ENCODE measurements at places on chromosomes 5 and 9. TPM values are rescaled to one million over a fixed set of nuclear protein-coding genes. Genes with fewer than 3 reads are reported as not detected.
A peak's percentile ranks its signal among the peaks of the same experiment; 100 is the strongest.

DNA sequence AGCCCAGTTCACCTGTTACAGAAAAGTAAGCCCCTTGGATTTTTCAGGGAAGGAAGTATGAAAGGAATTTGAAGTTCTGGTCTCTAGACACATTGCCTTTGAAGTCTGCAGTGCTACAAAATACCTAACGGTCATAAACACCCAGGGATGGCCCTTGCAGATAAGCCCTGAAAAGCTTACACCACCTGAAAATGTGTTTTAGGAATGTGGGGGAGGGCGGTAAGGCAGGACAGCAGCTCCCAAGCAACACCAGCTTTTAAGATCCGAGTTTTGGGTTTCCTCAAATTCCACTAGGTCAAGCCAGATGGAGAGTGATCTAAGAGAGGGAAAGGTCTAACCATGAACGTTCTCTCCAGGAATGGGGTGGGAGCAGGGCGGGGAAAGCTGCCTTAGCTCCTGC, 114.1 kb upstream of the PANK3 start:
- H3K36me3 ChIP-seq = peaks cover 20% of the 10 kb centered on the region
- H3K27me3 ChIP-seq = no peaks in the 10 kb centered on the region
- H3K4me1 ChIP-seq = peaks cover 9% of the 10 kb centered on the region
- H3K27ac ChIP-seq = no peak overlapping the region

The SYK gene
- total RNA-seq = 3.4 TPM

The SPATA31C1 gene
- total RNA-seq = not detected

- H3K27ac ChIP-seq = no peak overlapping the region
- no peaks in the 10 kb centered on the region for H3K36me3 ChIP-seq
- no peaks in the 10 kb centered on the region for H3K27me3 ChIP-seq
- no peak overlapping the region for H3K4me3 ChIP-seq
- no peak for DNase-seq
- no peaks in the 10 kb centered on the region for H3K4me1 ChIP-seq
These were observed 303.2 kb downstream of the ZSWIM6 start for GRCh38 chr5:61635271-61635670.

DNA sequence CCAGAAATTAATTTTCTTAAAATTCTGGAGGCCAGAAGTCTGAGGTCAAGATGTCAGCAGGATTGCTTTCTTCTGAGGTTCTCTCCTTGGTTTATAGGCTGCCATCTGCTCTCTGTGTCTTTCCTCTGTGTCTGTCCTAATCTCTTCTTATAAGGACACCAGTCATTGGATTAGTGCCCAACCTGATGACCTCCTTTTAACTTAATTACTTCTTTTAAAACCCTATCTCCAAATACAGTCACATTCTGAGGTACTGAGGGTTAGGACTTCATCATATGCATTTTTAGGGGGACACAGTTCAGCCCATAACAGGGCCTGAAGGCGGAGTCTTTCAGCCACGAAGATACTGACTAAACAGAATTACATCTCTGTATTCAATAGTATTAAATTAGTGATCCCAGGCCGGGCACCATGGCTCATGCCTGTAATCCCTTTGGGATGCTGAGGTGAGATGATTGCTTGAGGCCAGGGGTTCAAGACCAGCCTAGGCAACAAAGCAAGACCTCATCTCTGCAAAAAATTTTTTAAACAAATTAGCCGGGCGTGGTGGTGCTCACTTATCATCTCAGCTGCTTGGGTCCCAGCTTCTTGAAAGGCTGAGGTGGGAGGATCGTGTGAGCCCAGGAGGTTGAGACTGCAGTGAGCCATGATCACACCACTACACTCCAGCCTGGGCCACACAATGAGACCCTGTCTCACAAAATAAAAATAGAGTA, 5.9 kb upstream of the RPS6 start:
- no peaks in the 10 kb centered on the region for H3K36me3 ChIP-seq
- H3K4me1 ChIP-seq = no peaks in the 10 kb centered on the region
- no peaks in the 10 kb centered on the region for H3K27me3 ChIP-seq
- DNase-seq = no peak
- H3K4me3 ChIP-seq = no peak overlapping the region

The KIF20A gene
- 0.12 TPM for total RNA-seq

The LCN12 gene
- 10.8 TPM for total RNA-seq

The LHX6 gene
- total RNA-seq = 3.2 TPM

GRCh38 chr5:150649108-150650020, 8.9 kb downstream of the SYNPO start:
- H3K4me1 ChIP-seq = no peaks in the 10 kb centered on the region
- H3K4me3 ChIP-seq = no peak overlapping the region
- DNase-seq = peak; percentile 82
- H3K36me3 ChIP-seq = peaks cover 59% of the 10 kb centered on the region

DNA sequence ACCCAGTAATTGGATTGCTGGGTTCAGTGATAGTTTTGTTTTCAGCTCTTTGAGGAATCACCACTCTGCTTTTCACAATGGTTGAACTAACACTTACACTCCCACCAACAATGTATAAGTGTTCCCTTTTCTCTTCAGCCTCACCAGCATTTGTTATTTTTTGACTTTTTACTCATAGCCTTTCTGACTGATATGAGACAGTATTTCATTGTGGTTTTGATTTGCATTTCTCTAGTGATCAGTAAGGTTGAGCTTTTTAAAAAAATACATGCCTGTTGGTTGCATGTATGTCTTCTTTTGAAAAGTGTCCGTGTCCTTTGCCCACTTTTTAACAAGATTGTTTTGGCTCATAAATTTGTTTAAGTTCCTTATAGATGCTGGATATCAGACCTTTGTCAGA, 185.7 kb upstream of the CCNH start:
- H3K27me3 ChIP-seq = no peaks in the 10 kb centered on the region
- H3K4me1 ChIP-seq = no peaks in the 10 kb centered on the region
- DNase-seq = no peak
- no peak overlapping the region for H3K27ac ChIP-seq

The OLFM1 gene
- total RNA-seq = 7.6 TPM

The PCDHB9 gene
- total RNA-seq = 1.7 TPM

DNA sequence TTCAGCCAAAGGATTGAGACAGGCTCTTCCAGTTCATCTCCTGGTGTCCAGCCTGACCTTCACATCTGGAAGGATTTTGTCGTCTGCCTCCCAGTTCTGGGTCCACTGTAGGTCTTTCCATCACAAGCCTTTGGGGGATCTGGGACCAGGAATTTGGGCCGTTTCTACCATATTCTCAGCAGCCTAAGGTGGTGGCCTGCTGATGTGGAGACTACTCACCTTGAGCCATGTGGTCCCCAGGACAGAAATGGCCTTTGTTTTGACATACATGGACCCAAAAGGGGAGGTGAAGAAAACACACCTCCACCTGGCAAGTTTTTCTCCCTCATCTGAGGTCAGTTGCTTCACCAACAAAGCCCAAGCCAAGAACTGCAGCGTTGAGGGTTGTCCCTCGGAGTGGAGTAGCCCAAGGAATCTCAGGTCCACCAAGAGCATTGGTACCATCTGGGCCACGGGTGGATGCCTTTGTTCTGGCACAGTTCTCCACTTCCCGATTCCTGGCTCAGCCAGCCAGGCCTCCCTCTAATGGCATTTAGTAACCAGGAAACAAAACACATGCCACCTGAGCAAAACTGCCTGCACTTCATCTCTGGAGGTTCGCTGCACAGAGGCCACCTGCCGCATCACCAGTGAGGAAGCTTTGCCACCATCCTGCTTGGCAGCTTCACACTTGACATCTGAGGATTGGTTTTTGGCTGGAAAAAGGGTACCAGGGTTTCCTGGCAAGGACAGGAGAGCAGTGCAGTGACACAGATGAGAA, 24.7 kb downstream of the AMBP start:
- peaks cover 24% of the 10 kb centered on the region for H3K36me3 ChIP-seq
- no peaks in the 10 kb centered on the region for H3K4me1 ChIP-seq
- no peak overlapping the region for H3K4me3 ChIP-seq
- no peak overlapping the region for H3K27ac ChIP-seq

DNA sequence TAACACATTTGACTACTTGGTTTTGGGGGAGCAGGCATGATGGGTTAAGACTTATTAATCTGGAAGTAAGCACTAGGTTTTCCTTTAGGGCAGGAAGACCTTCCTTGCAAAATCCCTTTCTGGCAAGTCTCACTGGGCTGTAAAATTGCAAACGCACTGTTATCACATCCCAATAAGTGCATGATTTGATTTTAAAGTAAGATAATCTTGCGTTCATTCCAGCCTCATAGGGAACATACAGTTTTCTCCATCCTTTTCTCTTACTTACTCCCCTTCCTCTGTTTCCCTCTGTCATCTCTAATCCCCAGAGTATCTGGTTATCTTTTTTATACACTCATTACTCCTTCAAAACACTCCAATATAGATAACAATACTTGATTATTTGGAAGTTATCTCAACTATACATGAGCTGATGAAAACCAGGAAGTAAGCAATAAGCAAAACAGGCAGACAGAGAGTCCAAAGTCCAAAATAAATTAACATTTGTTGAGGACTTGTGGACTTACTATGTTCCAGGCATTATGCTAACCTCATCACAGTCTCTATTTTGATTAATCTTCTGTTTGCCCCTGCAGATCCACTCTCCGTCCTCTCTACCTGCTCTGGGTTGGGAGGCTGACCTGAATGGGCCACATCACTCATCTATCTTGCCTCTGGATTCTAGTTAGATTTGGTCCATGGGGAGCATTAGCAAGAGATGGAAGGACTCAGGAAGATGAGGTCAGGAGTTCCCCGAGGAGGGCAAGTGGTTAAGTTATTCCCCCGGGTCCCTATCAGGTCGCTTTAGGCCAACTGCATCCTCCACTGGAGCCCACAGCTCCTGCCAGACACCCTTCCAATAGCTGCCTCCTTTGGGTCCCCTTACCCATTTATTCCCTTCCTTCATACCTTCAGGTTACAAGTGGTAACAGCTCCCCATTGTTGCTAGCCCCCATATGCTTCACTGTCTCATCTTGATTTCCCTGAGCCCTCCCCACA, 60.2 kb downstream of the SLC22A5 start:
- no peak for DNase-seq
- H3K27ac ChIP-seq = no peak overlapping the region
- no peaks in the 10 kb centered on the region for H3K27me3 ChIP-seq
- peaks cover 57% of the 10 kb centered on the region for H3K4me1 ChIP-seq

DNA sequence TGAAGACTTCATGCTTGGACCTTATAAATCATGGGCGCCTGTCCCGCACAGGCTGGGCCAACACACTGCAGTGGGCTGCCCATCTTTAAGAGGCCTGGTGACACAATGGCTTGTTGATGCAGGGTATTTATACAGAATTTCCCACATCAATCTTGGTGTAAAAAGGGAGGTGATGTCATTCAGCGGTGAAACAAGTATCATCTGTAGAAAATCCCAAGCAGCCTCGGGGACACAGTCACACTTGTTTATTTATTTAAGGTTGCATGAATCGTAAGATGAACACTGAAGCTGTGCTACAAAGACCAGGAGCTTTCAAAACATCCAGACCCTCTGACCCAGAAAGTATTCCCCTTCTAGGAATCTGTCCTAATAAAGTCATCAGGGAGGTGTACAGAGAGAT, 40.5 kb downstream of the SMIM23 start:
- H3K4me3 ChIP-seq = no peak overlapping the region
- no peaks in the 10 kb centered on the region for H3K4me1 ChIP-seq
- DNase-seq = no peak

- H3K27me3 ChIP-seq = no peaks in the 10 kb centered on the region
- no peak overlapping the region for H3K27ac ChIP-seq
- no peaks in the 10 kb centered on the region for H3K4me1 ChIP-seq
- H3K4me3 ChIP-seq = no peak overlapping the region
These were observed 197.3 kb downstream of the KCTD16 start for GRCh38 chr5:144367991-144368390.

All from right atrium auricular region (tissue), 2 donors.